Right renal cortex interstitium (tissue), 3 donors: ENCODE measurements at places on chromosomes 5 and 9.

DNA sequence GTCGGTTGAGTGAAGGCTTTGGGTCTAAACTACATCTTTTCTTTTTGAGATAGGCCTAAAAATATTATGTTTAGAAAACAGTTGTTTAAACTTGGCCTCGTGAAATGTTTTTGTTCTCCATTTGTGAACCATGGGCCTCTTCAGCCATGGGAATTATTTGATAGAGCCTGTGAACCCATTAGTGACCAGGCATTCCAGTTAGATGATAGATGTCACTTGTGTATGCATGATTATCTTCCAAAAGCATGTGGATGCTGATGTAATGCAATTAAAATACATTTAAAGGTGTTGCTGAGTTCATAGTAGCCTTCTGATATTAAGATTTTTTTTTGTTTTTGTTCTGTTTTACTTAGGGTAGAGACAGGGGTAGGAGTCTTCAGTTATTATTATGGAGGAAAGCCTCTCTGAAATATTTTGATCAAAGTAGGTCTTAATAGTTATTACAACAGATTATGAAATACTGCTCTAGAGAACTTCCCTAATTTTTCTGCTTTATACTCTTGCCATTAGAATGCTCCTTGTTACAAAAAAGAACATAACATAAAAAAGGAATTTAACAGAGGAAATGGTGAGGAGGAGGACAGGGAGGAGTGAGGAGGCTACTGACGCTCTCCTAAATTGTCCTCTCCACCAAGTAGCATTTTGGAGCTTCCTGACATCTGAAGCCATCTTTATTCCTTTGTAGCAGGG lies 32.9 kb downstream of the CPEB4 start:
- DNase-seq, result no peak

- no peak for DNase-seq
Observed at GRCh38 chr5:156815988-156816599, 34.0 kb upstream of the PPP1R2B start.

GRCh38 chr9:2663461-2664173 lies 42.0 kb downstream of the VLDLR start:
- DNase-seq, result no peak

DNA sequence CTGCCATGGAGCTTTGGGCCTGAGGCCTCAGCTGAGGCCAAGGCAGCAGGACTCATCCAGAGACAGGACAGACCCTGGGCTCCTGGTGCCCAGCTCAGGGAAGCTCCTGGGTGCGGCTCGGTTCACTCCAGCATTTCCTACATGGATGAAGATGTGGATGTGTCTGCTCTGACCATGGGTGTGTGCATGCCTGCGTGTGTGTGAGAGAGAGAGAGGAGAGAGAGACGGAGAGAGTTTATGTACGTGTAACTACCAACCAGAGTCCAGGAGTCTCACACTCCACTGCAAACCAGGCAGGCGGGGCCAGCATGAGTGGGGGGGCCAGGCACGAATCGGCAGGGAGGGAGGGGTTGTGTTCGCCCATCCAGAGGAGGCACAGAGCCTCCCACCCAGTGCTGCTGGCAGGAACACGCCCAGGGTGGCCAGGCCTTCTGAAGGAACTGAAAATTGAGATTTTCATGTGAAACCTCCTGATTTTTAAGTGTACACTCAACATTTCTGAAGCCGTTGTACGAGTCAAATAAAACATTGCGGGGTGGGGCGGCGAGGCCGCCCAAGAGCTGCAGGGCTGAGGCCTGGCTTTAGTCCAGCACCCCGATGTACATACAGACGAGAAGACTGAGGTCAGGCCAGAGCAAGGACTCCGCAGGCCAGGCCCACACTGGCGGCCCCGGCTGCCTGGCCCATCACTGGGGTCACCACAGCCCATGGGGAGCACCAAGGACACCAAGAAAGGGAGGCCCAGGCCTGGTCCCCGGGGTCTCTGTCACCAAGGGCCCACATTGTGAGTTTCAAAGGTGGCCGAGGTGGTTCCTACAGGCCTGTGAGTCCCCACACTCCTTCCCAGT lies 88.7 kb downstream of the ADAMTS2 start:
- DNase-seq, result no peak

- no peak for DNase-seq
Observed at GRCh38 chr9:121638399-121638798, 13.0 kb upstream of the DAB2IP start.
